ENCODE measurements at places on chromosomes 4 and X.
A peak's percentile ranks its signal among the peaks of the same experiment; 100 is the strongest.

- no peak for DNase-seq
These were observed 275.0 kb upstream of the CLNK start for GRCh38 chr4:10959586-10959985.

DNA sequence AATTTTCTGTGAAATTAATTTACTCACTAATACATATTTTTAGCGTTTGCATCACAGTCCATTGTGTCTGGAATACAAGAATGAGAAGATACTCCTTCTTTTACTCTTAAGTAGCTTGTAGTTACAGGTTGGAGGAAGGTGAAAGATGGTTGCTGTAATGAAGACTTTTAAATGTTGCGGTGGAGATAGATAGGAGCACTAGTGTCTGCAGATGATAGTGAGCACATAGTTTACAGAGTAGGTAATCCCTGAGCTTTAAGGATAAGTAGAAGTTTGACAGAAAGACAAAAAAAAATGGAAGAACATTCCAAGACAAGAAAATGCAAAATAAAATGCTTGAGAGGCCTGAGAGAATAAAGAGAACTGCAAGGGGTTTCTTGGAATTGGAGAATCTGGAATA lies 5.4 kb upstream of the SLC39A8 start:
- no peak for DNase-seq

- DNase-seq: no peak
These were observed 141.0 kb downstream of the MAB21L2 start for GRCh38 chr4:150722908-150723362.

GRCh38 chrX:111322231-111322855 lies 52.1 kb upstream of the CAPN6 start:
- DNase-seq: no peak

DNA sequence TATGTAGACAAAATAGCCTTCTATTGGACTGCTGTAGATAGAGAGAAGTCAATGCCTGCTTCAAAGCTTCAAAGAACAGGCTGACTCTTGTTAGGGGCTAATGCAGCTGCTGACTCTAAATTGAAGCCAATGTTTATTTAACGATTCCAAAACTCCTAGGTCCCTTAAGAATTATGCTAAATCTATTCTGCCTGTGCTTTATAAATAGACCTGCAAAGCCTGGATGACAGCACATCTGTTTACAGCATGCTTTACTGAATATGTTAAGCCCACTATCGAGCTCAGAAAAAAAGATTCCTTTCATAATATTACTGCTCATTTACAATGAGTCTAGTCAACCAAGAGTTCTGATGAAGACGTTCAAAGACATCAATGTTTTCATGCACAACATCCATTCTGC lies 54.8 kb upstream of the RBMXL3 start:
- no peak for DNase-seq

- DNase-seq: no peak
These were observed 1023.3 kb upstream of the TENM3 start for GRCh38 chr4:181219783-181220416.

- peak; percentile 21 for DNase-seq
These were observed at the start of gene BANK1 for GRCh38 chr4:101790521-101791181. BANK1 (plus strand) TSS chr4:101790730; CDS start chr4:101790881, 151 bp downstream.

DNA sequence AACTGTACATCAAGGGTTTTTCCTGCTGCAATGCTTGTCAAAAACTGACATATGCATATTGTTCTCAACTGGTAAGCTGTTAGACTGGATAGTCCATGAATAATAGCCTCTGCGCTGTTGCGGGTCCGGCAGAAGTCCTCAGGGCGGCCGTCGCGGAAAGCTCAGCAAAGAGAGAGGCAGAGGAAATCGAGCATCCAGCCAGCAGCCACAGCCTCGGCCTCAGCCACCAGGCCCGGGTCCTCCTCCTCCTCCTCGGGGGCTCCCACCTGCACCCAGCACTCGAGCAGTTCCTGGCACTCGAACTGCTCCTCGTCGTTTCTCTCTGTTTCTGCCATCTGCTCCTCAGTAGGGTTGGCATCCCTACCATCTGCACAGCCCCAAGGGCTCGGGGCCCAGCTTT lies 53.7 kb downstream of the UPRT start:
- DNase-seq: no peak

- no peak for DNase-seq
These were observed 29.8 kb upstream of the STOX2 start for GRCh38 chr4:183875251-183875825.

DNA sequence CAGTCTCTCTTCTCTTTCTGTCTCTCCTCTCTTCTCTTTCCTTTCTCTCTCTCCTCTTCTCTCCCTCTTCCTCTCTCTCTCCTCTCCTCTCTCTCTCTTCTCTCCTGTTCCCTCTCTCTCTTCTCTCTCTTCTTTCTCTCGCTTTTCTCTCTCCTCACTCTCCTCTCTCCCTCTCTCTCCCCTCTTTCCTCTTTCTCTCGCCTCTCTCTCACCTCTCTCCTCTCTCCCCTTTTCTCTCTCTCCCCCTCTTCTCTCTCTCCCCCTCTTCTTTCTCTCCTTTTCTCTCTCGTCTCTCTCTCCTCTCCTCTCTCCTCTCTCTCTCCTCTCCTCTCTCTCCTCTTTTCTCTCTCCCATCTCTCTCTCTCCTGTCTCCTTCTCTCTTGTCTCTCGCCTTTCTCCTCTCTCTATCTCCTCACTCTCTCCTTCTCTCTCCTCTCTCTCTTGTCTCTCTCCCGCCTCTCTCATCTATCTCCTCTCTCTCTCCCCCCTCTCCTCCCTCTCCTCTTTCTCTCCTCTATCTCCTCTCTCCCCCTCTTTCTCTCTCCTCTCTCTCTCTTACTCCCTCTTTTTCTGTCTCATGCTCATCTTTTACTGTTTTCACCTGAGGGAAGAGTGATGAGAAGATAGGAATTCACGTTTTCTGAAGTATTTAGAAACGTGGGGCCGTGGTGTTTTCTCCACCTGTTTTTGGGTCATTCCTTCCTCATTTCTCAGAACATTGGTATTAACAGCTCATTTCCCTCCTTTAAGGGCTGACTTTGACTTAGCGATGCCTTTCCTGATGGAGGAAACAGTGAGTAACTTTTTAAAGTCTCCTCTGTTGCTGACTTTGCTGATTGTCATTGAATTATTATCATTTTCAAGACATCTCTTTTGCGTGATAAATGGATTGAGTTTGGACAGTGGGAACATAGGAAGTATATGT lies 80.6 kb upstream of the CD99 start:
- no peak for DNase-seq

DNA sequence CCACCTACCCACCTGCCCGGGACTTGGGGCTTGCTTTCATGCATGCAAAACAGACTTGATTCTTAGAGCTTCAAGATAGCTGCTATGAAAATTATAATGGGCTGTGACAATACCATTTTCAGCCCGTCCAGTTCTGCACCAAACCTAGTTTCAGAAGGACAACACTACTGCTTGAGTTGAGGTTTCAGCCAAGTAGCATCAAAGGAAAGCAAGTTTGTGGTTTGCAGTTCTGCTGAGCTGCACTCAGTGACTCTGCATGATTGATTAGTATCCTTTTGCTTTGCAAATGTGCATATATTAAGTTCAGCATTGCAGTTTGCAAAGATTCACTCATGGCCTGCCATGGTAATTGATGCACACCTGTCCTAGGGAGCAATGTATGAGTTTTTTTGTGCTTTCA lies 442.7 kb downstream of the RPA4 start:
- no peak for DNase-seq

DNA sequence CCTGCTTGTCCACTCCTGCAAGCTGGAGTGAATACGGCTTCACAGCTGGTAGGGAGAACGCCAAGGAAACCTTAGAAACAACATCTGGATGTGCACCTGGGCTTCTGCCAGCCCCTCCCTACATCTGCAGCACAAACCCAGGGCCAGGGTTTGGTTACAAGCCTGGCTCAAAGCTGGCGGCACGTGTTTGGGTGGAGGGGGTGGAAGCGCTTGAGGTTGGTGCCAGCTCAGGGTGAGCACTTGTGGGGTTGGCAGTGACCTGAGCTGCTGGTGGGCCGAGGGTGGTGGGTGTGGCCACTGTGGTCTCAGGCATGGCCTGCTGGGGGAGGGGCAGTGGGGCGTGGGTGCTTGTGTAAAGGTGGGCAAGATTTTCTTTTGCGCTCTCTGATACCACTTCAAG lies 15.6 kb downstream of the ELF4 start:
- no peak for DNase-seq

GRCh38 chrX:21374163-21374993 lies at the start of gene CNKSR2:
CNKSR2 (plus strand) TSS chrX:21374418; CDS start chrX:21374898, 480 bp downstream.
- peak; percentile 55 for DNase-seq

GRCh38 chr4:178296669-178297068 lies 854.4 kb upstream of the AGA start:
- DNase-seq: no peak

- no peak for DNase-seq
These were observed 85.4 kb upstream of the RAPGEF2 start for GRCh38 chr4:159017323-159018026.

GRCh38 chrX:103513476-103514108 lies 5.7 kb downstream of the RAB40A start:
- no peak for DNase-seq

DNA sequence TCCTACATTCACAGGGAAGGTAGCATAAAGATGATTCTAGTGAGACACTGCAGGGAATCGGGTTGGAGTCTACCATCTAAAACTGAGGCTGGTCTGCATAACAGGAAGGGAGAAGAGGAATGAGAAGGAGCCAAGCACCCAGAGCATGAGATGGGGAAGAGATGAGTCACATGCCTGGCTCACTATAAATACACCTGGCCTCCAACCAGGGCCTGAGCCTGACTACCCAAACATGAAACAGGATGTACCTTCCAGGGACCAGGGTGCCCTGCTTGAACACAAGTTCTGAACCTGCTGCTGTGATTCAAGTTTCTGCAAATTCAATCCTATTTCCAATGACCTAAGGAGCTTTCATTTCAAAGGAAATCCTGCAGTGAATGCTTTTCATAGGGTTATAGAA lies 24.9 kb downstream of the CD99L2 start:
- no peak for DNase-seq

All from T-cell (primary cell).